ENCODE measurements at places on chromosomes 11 and 22.

DNA sequence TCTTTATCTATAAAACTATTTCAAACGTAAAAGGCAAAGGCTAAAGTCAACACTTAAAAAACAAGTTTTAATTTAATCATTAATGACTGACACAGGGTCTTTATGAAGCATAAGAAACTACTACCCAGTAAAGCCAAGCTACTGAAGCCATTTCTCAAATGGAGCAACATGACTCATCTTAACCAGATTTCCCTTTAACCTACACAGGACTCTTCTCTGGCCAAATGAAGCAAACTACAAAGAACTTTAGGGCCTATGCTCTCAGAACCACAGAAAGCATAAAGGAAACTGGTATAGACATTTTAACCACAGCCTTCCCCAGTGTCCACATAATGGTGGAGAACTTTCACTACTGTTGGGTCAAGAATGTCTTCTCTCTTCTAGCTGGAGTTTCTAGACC is 34.7 kb downstream of the ALG9 start:
- no peak for DNase-seq

- no peak for DNase-seq
Observed at GRCh38 chr22:26548984-26549383, 36.7 kb upstream of the TFIP11 start.

GRCh38 chr11:61571337-61571736 is 9.5 kb downstream of the SYT7 start:
- DNase-seq = no peak

- no peak for DNase-seq
Observed at GRCh38 chr11:57363131-57364080, 17.5 kb downstream of the PRG3 start.

DNA sequence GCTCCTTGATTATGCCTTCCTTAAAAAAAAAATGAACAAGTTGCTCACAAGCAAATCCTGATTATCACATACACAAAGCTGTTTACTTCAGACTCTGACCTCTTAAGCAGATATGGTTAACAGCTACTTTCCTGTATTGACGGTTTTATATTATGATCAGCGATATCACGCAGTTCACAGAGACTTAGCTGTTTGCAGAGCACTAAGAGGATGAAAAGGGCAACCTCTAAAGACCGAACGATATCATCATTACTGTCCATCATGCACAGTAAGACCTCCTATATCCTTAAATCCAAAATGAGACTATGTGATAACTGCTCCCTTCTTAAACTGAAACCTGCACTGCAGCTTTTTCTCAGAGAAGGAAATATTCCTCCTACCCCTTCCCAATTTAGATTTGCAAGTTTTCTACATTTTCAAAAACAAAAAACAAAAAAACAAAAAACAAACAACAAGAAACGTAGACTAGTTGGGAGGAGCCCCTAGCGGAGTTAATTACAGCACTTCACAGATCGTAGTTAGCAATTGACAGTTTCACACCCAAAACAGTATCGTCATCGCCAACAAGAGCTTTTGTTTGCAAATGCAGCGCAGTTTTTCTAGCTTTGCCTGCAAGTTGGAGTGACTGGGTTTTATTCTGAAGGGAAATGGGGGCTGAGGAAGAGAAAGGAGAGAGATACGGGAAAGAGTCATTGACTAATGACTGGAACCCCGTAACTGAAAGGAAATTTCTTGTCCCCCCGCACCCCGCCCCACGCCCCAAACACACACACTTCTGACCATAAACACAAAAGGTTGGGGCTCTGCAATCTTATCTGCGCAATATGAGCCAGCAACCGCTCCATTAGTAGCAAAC is 1.2 kb downstream of the DDX6 start:
- DNase-seq = peak; percentile 9

- DNase-seq = no peak
Observed at GRCh38 chr11:27388869-27389268, 25.9 kb upstream of the CCDC34 start.

GRCh38 chr22:44446483-44446882 is 51.5 kb downstream of the RTL6 start:
- DNase-seq = no peak

GRCh38 chr11:63687845-63688244 is 6.5 kb downstream of the RTN3 start:
- DNase-seq = no peak

DNA sequence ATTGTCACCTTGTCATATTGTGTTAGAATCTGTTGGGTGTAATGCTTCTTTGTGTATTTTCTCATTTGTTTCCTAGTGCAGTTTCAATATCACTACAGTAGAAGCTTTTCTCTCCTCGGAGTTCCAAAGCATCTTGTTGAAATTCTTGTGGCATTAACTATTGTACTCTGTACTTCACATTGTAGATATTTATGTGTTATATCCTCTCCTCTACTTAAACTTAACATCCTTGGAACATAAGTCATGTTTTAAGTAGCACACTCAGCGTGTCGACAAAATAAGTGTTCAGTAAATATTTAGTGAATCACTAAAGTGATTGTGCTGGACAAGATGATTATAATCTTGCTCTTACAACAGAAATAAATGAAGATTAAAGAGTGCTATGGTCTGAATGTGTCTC is 201.7 kb downstream of the ARHGAP42 start:
- no peak for DNase-seq
